Suppressor macrophage treated with lipopolysaccharide for 1 hour (primary cell): ENCODE measurements at places on chromosomes 5 and 9.

GRCh38 chr5:122162100-122162638, 32.8 kb downstream of the ZNF474 start:
- DNase-seq, result no peak

DNA sequence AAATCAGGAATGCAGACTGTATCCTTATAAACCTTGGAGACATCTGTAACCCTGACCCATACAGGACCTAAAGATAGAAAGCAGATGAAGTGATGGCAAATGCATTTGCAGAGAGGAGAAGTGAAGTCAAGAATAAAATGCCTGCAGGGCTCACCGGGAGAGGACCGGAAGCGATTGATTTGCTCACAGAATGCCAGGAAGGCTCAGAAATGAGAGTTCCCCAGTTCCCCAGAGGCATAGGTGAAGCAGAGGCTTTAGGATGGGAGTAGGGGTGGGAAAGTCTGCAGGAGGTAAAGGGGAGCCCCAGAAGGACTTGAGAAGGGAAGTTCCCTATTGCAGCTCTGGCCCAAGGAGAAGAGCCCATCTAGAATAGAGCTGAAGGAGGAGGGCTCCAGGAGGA, 63.9 kb upstream of the TNFAIP8 start:
- DNase-seq, result no peak

DNA sequence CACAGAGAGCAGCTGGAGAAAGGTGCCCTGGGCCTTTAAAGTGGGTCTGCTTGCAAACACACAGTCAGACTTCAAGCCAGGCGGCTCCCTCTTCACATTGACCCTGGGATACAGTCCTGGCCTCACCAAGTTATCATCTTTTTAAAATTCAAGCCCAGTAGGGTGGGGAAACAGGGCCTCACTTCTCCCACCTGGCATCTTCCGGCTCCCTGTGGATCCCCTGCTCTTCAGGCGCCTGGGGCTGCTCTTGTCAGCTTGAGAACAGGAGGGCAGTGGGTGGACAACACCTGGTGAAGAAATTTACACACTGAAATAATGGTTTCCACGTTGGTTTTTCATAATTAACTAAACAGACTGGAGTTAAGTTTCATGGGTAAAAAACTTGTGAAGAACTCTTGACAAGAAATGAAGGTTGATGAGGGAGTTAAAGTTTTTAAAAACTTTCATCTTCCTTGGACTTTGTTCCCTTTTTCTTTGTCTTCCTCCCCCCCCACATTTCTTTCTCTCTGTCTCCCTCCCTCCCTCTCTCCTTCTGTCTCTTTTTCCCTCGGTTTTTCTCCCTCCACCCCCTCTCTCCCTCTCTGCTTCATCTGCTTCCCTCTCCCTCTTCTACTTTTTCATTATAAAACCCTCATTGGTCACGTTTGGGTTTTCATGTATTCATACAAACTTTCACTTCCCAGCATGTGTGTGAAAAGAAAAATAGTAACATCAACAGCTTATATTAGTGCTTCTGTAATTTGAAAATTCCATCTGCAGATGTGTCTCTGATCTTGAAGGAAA, 219.6 kb downstream of the DMRT2 start:
- no peak for DNase-seq

DNA sequence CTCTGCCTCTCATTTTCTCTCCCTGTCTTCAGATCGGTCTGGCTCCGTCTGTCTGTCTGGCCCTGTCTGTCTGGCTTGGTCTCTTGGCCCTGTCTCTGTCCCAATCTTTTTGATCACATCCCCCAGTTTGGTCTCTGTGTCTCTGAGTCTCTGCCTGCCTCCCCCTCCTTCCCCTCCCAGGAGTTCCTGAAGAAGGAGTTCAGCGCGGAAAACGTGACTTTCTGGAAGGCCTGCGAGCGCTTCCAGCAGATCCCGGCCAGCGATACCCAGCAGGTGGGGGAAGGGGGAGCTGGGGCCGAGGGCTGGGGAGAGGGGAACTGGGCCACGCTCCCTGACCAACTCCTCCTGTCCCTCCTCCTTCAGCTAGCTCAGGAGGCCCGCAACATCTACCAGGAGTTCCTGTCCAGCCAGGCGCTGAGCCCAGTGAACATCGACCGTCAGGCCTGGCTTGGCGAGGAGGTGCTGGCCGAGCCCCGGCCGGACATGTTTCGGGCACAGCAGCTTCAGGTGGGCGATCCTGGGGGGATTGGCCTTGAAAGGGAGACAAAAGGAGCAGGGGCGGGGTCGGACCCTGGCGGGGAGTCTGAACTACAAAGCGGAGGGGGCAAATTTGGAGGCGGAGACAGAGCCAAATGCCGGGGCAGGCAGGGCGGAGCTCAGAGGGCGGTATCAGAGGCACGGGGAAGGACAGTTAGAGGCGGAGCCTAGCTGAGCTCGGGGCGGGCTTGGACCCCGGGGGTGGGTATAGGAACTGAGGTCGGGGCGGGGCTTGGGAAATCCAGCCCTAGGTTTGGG, 9.0 kb downstream of the RGS14 start:
- DNase-seq, result no peak

- no peak for DNase-seq
Observed at GRCh38 chr9:109264877-109265587, 55.8 kb downstream of the EPB41L4B start.

- DNase-seq, result no peak
Observed at GRCh38 chr5:131147258-131147657, 17.8 kb downstream of the HINT1 start.

- peak; percentile 85 for DNase-seq
Observed at GRCh38 chr9:95127249-95128176, 190.0 kb downstream of the FANCC start.

DNA sequence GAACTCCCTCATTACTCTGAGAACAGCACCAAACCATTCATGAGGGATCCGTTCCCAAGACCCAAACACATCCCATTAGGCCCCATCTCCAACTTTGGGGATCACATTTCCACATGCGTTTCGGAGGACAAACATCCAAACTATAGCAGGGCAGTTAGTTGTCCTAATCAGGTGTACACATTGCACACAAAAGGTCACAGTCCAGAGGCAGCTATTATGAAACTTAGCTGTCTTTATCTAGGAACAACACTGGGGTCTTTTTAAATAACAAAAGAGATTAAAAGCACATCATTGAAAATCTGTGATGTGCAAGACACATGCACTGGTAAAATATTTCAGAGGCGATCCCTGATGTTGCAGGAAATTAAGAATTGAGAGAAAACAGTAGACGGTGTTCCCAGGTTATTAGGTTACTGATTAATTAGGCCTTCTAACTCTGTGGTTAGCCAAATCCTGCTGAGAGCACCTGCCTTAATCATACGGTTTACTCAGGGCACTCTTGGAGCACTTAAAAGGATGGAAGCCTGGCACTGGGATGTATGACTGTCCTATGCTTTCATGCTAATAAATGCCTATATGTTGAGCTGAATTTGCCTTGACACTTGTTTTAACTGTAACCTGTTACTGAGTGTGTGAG, 1574.5 kb upstream of the WWC1 start:
- no peak for DNase-seq

GRCh38 chr5:167489202-167489601, 802.2 kb upstream of the WWC1 start:
- no peak for DNase-seq

GRCh38 chr9:130698514-130698913, 4.9 kb downstream of the EXOSC2 start:
- no peak for DNase-seq

DNA sequence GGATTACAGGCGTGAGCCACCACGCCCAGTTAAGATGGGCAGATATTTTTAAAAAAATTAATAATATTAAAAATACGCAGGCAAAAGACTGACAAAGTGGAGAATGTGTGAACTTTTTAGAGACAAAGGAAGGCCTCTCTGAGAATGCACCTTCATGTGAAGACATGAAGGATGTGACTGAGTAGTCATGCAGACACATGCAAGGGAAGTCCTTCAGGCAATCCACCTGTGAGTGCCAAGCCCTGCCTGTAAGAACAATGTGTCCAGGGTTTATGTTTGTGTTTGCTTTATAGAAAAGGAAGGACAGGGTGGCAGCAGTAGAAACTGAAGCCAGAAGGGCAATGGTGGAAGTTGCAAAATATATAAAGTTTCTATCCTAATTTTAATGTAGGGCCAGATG, 169.2 kb downstream of the EDIL3 start:
- no peak for DNase-seq

DNA sequence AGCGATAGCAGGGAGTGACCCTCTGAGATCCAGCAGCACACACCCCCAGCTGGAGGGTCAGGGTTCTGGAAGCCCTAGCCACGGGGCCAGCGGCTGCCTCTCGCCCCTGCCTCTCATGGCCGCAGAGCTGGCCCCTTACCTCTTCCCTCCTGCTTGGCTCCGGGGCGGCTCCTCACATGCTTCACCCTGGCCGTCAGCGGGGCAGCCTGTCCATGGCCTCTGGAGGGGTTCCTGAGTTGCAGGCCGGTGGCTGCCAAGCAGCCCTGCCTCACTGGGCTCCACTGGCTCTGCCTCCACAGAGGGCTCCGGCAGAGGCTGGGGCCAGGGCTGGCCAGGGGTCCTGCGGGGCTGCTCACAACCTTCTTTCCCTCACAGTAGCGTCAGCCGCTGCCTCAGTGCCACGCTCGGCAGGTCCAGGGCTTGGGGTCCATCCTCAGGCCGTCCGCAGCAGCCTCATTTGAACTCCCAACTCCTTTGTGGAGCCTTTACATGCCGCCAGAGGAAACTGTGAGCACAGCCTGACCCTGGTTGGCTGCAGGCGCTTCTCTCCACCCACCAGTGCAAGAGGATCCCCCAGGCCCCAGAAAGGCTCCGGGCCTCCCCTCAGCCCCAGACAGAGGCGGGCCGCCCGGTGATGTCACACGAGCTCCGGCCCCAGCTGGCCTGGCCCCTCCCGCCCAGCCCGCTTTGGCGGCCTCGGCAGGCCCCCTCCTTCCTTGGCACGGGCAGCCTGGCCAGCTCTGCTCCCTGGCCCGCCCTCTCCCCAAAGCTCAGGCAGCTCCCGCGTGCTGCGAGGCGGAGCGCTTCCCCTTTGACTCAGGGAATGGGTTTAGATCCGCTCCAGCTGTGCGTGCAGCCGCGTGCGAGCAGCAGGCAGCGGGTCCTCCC, at the start of gene ANGPTL2:
TSS of gene ANGPTL2 (minus strand) at position 460 of the 888 bp plus-strand sequence. CDS start 13,904 bp downstream, outside the sequence.
- peak; percentile 85 for DNase-seq

DNA sequence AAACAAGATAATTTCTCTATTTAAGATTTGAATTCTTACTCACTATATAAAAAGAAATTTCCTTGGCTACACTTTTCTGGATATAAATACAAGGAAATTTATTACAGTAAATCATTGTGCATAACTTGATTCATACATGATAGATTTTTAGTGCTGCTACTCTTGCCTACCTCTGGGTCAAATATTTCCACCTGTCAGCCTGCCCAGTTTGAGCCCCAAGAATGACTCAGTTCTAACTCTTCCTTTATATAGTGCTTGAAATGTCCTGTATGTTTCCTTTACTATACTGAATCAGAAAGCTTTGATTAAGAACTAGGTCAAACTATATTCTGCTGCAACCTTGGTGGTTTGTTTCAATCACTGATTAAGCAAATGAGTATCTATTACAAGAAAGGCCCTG, 147.4 kb upstream of the FTMT start:
- DNase-seq, result no peak

DNA sequence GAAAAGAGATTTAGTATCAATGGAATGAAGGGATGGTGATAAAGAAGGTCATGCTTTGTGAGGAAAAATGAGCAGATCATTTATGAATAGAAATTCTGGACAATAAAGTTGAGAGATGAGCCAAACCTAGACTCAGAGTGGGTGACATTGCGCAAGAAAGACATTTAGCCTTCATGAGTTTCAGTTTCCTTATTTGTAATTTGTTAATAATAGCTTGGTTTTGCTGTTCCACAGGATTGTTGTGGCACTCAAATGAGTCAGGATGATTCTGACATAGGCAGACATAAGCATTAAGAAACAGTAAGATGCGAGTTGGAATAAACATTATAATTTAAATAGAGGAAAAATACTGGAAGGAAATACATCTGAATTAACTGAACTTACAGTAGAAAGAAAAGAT, 34.8 kb downstream of the ITGA2 start:
- peak; percentile 97 for DNase-seq

DNA sequence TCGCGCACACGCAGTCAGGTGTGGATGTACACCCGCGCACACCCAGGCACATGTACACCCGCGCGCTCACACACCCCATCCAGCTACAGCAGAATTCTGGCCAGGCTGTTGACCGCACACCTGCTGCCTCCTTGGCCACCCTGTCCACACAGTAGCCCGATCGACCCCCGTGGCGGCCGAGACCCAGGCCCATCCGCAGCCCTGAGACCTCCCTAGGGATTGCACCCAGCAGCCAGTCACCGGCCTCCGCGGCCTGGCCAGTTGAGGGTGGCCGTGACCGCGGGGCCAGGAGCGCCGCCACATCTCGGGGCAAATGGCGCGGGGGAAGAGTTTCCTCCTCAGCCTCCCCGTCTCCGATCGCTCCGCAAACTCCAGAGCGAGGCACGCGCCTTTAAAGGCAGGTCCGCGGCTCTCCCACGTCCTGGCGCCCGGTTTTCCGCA, 774 bp upstream of the ADAMTS16 start:
- no peak for DNase-seq

DNA sequence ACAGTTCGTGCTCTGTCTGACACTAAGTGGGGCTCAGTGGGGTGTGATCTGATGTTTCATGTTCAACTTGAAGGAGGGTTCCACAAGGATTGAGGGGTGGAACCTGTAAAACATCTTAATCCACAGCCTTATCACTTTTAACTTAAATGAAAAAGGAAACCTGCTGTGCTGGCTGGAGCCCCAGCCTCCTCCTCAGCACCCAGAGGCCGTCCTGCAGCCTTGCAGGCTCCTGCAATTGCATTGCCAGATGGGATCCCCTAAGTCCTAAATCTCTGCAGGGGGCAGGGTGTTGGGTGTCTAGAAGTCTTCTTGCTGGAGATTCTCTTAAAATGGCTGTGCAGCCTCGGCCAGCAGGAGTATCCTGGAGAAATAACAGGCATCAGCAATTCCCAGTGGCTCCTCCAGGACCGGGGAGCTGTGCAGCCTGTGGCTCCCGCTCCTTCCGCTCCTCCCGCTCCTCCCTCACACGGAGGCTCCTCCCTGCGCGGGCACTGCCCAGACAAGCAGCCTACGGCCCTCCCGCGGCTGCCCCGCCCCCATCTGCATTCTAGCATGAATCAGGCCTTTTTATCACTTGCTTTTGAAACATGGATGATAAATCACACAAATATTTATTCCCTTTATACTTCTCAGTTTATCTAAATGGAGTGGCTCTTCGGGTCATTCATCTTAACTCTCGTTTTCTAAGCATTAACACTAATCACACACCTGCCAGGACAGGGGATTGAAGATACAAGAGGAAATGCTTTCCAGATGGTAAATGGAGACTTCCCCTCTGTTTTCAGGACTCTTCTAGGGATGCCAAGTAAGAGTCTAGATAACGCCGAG, 131.0 kb downstream of the ADAMTS16 start:
- no peak for DNase-seq

GRCh38 chr5:55063220-55063863, 39.1 kb upstream of the GZMA start:
- no peak for DNase-seq

GRCh38 chr9:27528886-27529315, 713 bp downstream of the MOB3B start:
- peak; percentile 93 for DNase-seq
